ENCODE measurements at places on chromosomes 4 and X.

- no peak for DNase-seq
Measured at GRCh38 chrX:153644356-153645125, 2.5 kb upstream of the DUSP9 start.

DNA sequence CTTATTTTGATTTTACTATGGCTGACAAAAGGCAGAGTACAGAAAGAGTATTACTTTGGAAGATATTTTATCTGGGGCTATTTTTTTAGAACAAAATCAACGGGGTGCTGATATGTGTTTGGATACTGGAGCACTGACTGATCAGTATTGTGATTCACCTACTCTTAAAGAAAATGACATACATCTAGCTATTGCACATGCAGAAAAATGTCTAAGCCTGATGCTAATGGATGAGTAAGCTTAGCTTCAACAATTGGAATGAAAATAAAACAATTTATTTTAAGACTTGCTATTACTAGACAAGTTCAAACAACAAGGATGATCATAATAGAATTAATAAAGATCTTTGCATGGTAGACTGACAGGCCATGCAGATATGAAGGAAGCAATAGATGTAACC is 262.0 kb downstream of the PPP1R2C start:
- DNase-seq: no peak

- DNase-seq: no peak
Measured at GRCh38 chrX:24298191-24298590, 15.7 kb downstream of the SUPT20HL2 start.

DNA sequence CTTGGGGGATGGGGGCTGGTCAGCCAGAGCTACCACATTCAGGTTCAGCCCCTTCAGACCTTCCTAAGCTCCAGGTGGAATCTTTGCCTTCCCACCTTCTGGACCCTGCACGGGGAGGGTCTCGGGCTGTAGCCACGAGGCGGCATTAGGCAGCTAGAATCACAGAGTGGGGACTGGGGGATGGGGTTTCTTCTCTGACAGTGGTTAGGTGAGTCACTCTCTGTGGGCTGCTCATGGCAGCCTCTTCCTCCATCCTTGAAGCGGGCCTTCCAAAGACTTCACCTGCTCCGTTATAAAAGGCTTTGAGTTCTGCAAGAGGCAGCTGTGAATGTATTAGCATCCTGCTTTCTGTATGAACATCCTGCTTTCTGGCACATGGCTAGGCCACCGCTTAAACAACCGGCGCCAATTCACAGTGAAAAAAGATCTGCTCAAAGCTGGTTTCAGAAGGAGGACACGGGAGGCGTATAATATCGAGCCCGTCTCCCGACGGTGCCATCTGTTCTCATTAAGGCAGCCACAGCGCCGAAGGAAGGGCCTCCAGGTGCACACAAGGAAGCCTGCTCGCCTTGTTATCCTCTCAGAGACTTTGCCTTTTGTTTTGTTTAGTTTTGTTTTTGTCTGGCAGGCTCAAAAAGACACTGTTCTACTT is 74.3 kb upstream of the IGFBP7 start:
- no peak for DNase-seq

- DNase-seq: no peak
Measured at GRCh38 chr4:70737006-70737405, 15.2 kb downstream of the RUFY3 start.

GRCh38 chr4:11456401-11456800 is 27.7 kb upstream of the HS3ST1 start:
- DNase-seq: no peak

- no peak for DNase-seq
Measured at GRCh38 chrX:68146054-68146453, 287.2 kb downstream of the OPHN1 start.

- DNase-seq: no peak
Measured at GRCh38 chr4:74284053-74284452, 24.2 kb upstream of the EPGN start.

DNA sequence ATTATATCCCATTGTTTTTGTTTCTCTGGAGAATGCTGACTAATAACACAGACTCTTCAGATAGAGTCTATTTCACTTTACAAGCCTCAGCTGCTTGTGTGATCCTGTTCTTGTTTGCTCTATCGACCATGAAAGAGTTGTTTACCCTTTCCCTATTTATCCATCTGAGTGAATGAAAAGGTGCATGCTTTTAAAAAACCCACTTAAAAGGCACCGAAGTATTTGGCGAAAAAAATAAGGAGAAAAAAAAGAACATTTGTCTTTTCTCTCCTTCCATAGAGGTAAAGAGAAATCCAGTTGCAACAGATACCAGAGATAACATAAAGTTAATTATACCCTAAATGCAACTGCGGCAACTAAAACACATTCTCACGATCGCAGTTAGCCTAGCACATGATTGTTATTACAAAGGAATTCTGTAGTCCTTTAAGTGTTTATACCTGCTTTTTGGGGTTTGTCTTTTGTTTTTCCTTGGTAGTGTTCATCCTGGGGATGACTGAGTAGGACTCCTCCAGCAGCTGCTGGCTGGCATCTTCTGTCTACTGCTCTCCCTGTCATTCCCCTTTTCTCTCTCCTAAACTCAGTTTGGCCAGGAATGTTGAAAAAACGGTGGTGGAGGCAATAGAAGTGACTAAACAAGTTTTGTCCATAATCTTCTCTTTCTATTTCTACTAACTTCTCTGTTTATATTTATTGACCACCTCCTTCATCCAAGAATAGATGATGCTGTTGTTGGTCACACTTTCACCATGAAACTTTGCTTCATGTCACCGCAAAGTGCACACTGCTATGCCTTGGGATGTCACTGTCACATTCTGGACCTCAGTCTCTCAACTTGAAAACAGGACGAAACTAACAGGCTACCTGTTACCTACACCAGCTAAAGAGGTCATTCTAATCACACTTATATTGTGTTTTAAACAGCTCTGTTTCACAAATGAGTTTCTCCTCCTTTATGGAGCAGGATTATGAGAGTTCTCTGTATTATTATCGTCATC is 41.9 kb upstream of the FRAS1 start:
- DNase-seq: no peak

DNA sequence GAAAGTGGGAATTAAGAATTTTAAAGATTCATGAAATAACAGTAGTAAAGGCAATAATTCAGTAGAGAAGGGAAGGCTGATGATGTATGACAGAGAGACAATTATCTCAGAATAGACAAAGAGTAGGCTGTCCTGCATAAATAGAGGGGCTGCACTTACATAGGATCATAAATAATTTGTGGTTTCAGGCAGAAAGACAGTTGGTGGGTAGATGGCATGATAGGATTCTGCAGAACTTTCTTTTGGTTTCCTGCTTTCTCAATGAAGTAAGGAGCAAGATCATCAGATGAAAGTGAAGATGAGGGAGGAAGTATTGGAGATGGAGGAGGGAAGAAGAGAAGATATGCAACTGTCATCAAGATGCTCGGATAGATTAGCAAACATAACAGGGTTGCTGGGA is 604.9 kb upstream of the ZFP42 start:
- DNase-seq: no peak

- no peak for DNase-seq
Measured at GRCh38 chr4:152677117-152677516, 2.7 kb downstream of the TMEM154 start.

DNA sequence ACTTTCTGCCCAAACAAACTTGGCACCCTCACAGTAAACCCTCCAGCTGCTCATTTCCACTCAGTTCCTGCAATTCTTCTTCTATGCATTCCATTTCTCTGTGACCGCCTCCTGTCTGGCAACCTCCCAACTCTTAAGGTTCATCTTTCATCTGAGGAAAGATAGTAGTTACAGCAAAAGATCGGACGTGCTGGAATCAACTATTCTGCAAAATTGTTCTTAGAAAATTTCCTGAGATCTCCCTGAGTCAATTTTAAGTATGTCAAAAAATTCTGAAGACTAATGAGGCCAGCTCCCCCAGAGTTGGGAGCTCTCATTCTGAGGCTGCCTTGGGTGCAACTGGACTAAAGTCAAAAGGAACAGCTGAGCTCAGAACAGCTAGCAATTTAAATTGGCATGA is 1026.0 kb downstream of the ADGRL3 start:
- no peak for DNase-seq

- DNase-seq: no peak
Measured at GRCh38 chr4:55069248-55069647, 56.1 kb downstream of the KDR start.

DNA sequence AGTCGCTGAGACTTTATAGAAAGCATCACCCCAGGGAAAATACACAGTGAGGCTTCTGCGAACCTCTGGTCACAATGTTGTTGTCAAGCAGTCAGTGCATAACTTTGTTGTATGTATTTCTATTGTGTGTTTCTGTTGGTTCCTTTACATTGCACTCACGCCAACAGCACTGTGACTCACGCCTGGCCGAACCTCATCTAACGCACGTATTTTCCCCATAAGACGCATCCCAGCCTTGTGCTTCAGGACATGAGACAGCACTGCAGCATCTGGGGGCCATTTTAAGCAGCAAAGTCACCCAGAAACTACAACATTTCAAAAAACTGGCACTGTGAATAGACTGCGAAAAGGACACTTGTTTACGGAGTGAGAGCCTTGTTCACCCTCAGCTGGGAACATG is 30.6 kb downstream of the TBL1X start:
- DNase-seq: no peak

GRCh38 chr4:87651941-87652340 is 1.9 kb downstream of the DMP1 start:
- no peak for DNase-seq

DNA sequence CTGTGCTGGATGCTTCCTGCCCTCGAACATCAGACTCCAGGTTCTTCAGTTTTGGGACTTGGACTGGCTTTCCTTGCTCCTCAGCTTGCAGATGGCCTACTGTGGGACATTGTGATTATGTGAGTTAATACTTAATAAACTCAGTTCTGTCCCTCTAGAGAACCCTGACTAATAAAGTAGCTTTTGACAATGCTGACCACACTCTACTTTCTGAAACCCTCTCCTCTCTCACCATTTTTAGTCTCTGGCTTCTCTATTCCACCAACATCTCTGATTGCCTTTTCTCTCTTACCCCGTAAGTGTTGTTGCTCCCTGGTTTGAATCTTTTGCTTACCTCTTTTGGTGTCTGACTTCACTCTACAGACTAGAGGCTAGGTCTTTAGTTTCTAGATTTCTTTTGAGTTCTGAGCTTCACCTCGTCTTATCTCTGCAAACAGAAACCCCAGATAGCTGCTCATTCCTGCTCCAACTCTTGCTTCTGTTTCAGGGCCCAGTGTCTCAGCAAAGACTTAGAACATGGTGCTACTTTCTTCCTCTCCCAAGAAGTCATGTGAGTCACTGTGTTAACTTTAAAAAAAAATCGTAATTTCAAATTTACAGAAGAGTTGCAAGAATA is 11.4 kb downstream of the TMSB4X start:
- DNase-seq: no peak

DNA sequence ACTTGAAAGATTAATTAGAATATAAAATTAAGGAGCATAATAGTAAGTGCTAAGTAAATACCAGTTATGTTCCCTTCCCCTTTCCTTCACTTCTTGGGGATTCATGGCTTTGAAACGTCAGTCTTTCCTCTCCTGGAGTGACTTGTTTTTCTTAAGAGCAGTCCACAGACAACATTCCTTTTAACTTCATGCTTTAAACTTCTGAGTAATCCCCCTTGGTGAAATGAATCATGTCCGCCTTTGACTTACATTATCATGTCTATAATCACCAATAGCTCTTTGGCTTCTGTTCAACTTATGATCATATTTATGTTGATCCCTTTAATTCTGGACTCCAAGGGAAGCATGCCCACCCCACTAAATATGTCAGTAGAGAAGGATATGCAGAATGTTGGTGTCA is 1012.1 kb upstream of the SLIT2 start:
- no peak for DNase-seq

- DNase-seq: no peak
Measured at GRCh38 chr4:172927096-172927814, 241.4 kb upstream of the GALNT7 start.

GRCh38 chr4:91280551-91281290 is 1023.0 kb upstream of the GRID2 start:
- DNase-seq: no peak

DNA sequence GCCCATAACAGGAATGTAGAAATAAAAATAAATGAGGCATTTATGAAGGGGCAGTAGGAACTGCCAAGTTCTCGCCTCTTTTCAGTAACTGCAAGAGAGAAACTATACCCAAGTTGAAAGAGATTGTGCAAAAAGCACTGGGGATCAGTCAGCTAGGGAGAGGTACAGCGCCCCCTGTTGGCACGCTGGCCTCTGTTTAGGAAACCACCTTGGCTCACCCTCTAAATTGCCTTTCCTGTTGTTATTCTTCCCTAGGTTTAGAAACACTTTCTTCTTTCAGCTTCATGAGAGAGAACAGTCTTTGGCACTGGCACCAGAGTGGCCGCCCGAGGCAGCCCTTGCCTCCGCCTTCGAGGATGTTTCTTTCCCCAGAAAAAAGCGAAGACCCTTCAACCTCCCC is 348.5 kb downstream of the MID1IP1 start:
- DNase-seq: no peak

DNA sequence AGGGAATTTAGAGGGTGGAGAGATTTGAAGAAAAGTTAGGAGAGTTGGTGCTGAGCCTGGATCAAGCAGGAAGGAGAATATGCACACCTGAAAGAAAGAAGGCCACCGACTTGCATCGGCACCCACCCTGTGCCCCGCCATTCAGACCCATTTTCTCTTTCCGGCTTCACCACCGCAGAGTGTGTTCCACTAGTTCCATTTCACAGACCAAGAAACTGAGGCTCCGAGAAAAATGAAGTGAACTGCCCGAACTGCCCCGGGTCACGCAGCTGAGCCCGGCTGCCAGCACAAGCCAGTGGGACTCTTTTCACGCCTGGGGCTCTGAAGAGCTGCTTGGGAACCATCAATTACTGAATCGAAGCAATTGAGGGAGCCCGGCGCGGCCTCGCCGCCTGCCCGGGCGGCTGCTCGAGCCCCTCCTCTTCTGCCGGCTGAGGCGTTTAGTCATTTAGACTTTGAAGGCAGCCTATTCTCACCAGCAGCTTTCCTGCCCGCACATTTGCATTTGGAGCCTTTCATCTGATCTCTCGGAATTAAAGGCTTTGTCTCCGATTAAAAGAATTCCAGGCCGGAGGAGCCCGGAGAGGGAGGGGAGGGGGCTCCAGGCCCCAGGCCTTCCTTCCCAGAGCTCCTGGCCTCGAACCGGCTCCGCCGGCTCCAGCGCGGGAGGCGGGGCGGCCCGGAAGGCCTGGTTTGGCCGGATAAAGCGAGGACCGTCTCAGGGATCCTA is 140.2 kb upstream of the PJA1 start:
- DNase-seq: no peak

DNA sequence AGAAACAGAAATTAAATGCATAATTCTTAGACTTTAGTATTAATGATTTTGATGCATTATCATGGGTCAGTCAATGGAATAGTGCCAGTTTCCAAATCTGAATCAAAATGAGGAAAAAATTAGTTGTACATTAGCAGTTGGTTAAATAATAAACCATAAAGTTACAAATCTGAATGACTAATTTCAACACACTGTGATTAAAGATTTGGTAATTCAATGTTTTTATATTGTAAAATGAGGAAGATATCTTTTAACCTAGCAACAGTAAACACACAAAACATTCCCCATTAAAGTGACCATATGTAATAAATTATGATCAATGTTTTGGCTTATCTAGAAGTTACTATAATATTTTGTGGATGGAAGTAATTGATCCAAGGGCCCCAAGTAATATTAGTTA is 1.6 kb downstream of the FBXO8 start:
- no peak for DNase-seq

- DNase-seq: no peak
Measured at GRCh38 chrX:120022763-120023162, 54.7 kb downstream of the RHOXF2B start.

- no peak for DNase-seq
Measured at GRCh38 chr4:88897180-88897579, 159.8 kb downstream of the FAM13A start.

Data from cortex of kidney (tissue), 1 donor.